ENCODE measurements at places on chromosomes 2 and 18. TPM values are rescaled to one million over a fixed set of nuclear protein-coding genes. Genes with fewer than 3 reads are reported as not detected.

Gene DCDC2C
- not detected for total RNA-seq

Gene PROM2
- total RNA-seq: 3.8 TPM

Gene NDC80
- 40.3 TPM for total RNA-seq

Gene MEP1B
- not detected for total RNA-seq

Gene TTN
- total RNA-seq: 9.7 TPM

Gene CCDC148
- total RNA-seq: 1.3 TPM

Gene NFATC1
- 6.6 TPM for total RNA-seq

Gene NAT8
- not detected for total RNA-seq

Gene MTCL1
- total RNA-seq: 62.0 TPM

Gene SPATA3
- total RNA-seq: not detected

Gene MC2R
- total RNA-seq: not detected

Gene IL1A
- 0.74 TPM for total RNA-seq

Gene CROCC2
- not detected for total RNA-seq

Gene FBXO15
- 0.84 TPM for total RNA-seq

Gene MRO
- 0.67 TPM for total RNA-seq

Gene MPP4
- total RNA-seq: not detected

Gene DSEL
- 20.6 TPM for total RNA-seq

Gene CYBRD1
- 12.6 TPM for total RNA-seq

Gene CCDC93
- total RNA-seq: 16.9 TPM
